Stomach (tissue), 19 donors: ENCODE measurements at places on chromosomes 6 and 20. TPM values are rescaled to one million over a fixed set of nuclear protein-coding genes. Genes with fewer than 3 reads are reported as not detected.
A peak's percentile ranks its signal among the peaks of the same experiment; 100 is the strongest.

NKX2-4 gene
- total RNA-seq: not detected

CRISP3 gene
- not detected for total RNA-seq

GRCh38 chr6:80438772-80439171, 332.3 kb downstream of the BCKDHB start:
- peak; percentile 28 for DNase-seq

DNA sequence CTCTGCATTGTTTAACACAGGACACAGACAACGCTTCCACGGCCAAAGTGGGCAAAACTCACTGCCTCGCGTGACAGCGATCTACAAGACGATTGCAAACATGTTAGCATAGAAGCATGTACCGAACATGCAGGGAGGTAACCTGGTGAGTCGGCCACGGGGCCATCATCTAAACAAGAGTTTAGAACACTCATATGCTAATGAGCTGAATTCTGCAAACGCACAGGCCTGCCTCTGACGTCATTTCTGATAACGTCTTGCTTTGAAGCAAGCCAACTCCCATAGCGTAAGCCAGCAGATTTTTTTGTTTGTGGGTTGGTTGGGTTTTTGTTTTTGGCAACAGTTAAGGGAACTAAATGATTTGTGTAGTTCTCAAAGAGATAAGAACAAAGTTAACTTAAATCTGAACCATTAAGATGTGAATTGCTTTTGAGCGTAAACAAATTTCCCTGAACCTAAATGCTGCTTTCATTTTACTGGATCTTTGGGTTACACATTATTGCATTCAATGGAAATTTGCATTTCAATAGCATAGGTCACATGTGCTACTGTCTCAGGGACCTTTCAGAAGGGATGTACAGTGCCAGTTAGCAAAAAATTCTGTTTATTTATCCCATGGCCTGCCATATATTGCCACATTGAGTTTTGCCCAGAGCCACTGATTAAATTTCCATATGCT, 184.5 kb upstream of the PDE10A start:
- DNase-seq: peak; percentile 60

- DNase-seq: no peak
These were observed 42.9 kb downstream of the LINC00237 start for GRCh38 chr20:21063276-21063675.
